ENCODE measurements at places on chromosomes 12 and 14.

- no peak for DNase-seq
These were observed 43.4 kb downstream of the ELK3 start for GRCh38 chr12:96237465-96238077.

DNA sequence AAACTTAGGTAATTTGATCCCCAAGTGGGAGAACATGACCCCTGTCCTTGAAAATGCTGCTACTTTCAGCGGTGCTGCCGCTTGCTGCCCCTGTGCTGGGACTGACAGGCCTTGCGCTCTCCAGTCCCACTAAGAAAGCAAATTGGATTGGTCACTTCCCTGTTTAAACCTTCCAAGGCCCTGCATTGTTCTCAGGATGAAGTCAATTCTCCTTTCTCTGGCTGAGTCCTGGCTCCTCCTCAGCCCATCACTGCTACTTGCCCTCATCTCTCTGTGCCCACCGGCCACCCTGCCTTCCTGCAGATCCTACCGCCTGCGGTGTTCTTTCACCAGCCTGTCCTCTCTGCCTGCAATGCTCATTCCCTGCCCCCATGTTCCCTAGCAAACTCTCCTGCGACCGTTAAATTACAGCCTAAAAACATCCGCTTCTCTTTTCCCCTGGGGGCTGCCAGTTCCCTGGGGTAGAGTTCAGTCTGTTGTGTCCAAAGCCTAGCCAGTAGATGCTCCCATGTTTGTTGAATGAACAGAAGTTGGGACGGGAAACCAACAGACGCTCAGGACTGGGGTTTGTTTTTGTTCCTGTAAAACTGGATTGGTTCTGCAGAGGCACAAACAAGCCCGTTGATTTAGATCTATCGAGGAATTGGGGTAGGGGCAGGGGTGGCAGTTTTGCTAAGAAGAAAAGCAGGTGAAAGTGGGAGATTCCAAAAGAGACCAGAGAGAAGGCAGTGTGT is 127.3 kb upstream of the HIF1A start:
- DNase-seq: no peak

DNA sequence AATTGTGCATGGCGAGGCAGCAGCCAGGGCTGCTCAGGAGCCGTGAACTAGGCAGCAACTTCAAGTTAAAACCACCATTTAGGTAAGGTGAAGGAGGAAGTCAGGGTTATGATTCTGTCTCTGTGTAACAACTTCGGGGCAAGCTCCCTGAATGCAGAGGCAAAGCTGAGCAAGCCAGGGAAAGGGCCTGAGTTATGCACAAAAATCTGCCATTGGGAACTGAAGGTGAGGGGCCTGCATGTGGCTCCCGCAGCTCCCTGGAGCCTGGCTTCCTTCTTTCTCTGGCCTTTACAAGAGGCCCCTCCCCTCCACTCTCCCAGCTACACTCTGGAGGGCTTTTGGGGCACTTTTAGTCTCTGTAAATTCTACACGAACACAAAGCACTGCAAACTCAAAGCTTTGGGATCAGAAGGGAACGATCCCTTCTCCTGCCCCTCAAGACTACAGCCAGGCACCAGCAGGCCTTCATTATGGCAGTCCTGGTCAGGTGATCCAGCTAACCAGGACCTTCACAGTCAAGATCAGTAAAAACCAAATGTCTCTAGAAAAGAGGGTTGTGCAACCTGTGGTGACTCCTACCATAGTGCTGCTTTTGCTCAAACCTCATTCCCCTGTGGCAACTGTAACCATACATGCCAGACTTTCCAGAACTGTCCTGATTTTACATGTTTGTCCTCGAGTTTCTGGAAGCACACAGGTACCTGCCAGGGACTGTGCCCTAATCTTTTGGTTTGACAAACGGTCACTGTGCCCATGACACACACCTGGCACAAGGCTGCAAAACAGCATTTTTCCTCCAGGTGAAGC is 67.2 kb upstream of the PTGR2 start:
- no peak for DNase-seq

DNA sequence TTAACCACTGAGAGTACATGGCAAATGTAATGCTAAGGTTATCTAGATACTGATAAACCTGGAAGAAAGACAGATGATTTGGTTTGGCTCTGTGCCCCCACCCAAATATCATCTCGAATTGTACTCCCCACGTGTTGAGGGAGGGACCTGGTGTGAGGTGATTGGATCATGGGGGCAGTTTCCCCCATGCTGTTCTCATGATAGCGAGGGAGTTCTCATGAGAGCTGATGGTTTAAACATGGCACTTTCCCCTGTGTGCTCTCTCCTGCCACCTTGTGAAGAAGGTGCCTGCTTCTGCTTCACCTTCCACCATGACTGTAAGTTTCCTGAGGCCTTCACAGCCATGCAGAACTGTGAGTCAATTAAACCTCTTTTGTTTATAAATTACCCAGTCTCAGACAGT is 14.2 kb downstream of the NOXRED1 start:
- DNase-seq: no peak

DNA sequence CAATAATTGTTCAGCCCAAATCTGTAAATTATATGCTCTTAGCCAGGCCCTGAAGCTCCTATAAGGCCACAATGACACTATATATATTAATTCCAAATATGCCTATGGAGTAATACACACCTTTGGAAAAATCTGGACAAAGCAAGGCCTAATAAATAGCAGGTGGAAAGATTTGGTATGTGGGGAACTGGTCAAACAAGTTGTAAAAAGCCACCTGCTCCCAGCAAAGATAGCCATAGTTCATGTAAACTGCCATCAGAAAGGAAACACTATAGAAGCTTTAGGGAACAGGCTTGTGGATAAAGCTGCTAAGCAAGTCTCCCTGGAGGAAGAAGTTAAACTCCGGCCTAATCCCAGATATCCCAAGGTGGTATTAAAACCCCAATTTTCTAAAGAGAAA is 29.7 kb downstream of the PRMT8 start:
- DNase-seq: no peak

DNA sequence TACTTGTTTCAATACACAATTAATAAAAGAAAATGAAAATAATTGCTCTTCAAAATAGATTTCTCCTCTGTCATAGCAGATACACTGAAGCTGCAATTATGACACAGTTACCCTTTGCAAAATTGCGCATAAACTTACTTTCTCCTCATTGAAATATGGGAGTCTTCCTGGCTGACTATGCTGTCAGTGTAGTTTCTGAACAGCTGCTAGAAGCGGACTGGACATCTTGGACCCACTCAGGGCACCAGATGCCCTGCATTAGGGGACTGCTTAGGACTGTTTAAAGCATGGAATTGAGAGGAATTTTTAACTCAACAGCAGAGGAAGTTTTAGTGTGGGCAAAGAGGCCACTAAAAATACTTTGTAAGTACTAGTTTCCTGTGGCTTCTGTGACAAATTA is 454.9 kb downstream of the ATP23 start:
- DNase-seq: no peak

GRCh38 chr14:84180336-84180735 is 1349.6 kb upstream of the FLRT2 start:
- no peak for DNase-seq

GRCh38 chr12:92072112-92072511 is 73.5 kb downstream of the BTG1 start:
- no peak for DNase-seq

GRCh38 chr12:11668611-11669010 is 19.1 kb downstream of the ETV6 start:
- no peak for DNase-seq

- DNase-seq: no peak
These were observed 1213.6 kb downstream of the GALC start for GRCh38 chr14:86779416-86779815.

GRCh38 chr14:21840765-21841164 is 167.1 kb upstream of the OR4E1 start:
- no peak for DNase-seq

GRCh38 chr12:21459474-21459873 is 22.0 kb downstream of the PYROXD1 start:
- DNase-seq: no peak

GRCh38 chr12:99049774-99050173 is 404.7 kb downstream of the APAF1 start:
- DNase-seq: no peak

DNA sequence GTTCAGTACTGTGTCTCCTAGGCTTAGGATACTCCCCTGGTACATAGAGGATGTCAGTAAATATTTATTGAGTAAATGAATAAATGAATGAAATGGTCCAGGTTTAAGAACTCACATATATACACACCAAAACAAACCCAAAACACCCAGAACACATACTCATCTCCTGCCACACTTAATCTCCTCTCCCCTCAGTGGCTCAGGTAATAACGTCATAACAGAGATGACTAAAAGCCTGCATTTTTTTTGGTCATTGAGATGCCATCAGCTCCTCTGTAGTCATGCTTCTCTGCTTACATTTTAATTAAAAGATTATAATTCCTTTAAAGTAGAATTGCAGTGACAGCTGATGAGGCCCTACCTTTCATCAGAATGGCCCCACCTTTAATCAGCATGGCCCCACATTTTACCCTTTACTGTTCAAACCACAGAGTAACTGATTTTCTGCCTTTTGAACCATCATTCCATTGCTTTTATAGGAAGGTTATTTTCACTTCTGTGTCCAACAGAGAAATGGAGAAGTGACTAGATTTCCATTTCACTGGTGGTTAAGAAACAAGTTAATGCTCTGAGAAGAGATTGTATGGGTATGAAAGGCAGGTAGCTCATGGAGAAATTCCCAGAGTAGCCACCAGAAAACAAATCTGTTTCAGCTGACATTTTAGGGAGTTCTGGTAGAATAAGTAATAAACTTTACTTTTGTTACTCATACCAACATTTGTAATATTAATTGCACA is 193.4 kb upstream of the ATP2B1 start:
- DNase-seq: no peak

- DNase-seq: no peak
These were observed 88.7 kb downstream of the HECTD1 start for GRCh38 chr14:31118892-31119291.

- DNase-seq: no peak
These were observed 103.4 kb downstream of the APAF1 start for GRCh38 chr12:98748463-98748862.

GRCh38 chr14:89125216-89125615 is 291.8 kb downstream of the FOXN3 start:
- DNase-seq: no peak

- DNase-seq: no peak
These were observed 43.1 kb upstream of the CCDC196 start for GRCh38 chr14:66442953-66443571.

GRCh38 chr12:108193917-108194316 is 64.8 kb downstream of the WSCD2 start:
- no peak for DNase-seq

- DNase-seq: no peak
These were observed 1411.2 kb upstream of the TMEM132C start for GRCh38 chr12:126855768-126856167.

DNA sequence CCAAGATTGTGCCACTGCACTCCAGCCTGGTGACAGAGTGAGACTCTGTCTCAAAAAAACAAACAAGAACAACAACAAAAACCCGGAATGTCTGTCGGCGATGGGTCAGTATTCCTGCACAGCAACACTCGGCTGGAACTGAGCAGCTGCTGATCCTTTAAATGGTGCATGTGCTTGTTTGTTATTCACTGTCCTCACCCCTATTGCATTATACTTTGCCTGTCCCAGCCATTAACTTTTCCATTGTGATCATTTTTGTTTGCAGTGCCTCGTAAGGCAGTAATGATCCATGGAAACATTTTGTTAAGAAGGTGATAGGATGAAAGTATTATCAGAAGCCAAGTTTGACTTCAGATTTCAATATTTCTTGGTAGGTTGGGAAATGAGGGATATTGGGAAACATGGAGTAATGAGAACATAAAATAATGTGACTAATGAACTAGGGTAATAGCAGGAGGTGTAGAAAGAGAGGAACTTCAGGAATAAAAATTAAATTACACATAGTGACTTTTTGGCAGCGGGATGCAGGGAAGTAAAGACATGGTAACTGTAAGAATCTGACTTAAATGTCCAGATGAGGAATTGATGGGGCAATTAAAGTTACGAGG is 6.1 kb downstream of the ACSS3 start:
- no peak for DNase-seq

DNA sequence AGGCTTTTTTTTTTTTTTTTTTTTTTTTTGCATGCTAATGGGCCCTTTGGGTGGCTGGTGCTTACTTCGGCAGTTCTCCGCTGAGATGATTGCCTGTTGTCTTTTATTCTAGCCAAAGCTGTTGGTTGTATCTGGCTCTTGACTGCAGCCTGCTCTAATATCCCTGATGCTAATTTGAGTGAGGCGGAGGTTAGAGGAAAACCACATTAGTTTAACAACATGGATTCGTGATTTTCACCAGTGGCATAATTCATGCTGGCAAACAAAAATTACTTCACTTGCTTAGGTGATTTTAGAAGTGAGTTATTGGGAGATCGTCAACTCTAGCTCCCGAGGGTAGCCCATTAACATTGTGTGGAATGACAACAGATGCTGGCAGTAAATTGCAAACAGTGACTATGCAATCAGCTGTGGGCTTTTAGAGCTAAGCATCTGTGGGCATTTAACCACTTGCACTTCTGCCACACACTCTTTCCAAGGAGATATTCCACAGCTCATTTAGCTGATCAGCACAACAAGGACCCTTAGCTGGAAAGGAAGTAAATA is 97.6 kb upstream of the ZDHHC17 start:
- no peak for DNase-seq

DNA sequence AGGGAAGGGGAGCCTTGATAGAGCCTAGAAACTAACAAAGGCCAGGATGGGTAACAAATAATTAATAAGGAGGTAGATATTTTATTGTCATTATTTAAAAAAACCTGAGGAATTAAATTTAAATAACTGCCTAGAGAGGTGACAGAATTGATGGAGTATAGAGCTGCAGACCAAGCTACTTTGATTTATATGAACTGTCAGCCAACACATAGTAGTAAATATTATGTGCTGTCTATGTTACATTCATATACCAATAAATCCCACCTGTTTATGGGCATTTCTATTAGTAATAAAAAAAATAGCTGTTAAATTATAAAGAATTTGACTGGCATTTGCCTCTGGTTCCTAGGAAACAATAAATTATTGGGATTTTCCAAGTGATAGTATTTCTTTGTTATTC is 37.7 kb downstream of the TSPAN19 start:
- DNase-seq: no peak

GRCh38 chr12:132262256-132263060 is 66.9 kb downstream of the GALNT9 start:
- no peak for DNase-seq

DNA sequence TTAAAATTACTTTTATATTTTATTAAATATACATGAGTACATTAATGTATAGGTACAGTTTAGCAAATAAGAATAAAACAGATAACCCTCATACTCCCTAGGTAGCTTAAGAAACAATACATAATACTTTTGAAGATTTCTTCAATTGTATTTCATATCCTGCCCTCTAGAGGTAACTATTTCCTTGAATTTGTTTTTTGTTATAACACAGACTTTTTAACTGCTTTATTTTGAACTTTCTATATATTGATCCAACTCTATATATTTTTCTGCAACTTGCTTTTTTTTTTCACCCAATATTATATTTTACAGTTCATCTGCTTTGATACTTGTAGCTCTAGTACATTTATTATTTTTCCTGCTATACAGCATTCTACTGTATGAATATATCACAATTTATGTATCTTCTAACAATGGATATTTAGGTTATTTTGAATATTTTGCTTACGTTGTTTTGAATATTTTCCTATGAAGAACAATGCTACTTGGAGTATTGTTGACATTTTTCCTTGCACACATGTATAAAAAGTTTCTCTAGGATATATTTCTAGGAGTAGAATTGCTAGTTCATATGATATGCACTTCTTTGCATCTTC is 72.8 kb upstream of the ABCD2 start:
- DNase-seq: peak; percentile 2

GRCh38 chr12:59660148-59660547 is 64.3 kb downstream of the SLC16A7 start:
- no peak for DNase-seq

- DNase-seq: peak; percentile 81
These were observed 244.4 kb downstream of the ZFP36L1 start for GRCh38 chr14:68548194-68549076.

Measured in hippocampal formation (tissue), 2 donors.